NCI-H1436 treated with DMSO at 0.1 percent for 48 hours (cell line): ENCODE measurements at places on chromosomes 16 and 17.

DNA sequence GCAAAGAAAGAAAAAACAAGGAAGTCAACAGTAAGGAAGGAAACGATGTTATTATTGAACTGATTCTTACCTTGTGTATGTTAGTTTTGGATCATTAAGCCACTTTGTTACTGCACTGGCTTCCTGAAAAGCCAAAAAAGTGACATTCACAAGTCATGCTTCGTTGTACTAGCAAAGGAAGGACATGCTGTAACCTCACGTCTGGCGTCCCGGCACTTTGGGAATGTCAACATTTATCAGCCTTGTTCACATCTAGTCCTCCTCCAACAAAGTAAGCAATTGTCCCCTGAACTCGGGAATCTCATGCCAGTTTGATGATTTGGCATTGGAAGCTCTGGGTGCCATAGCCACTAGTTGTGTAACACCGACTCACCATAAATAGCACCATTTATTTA is 731 bp upstream of the MKS1 start:
- DNase-seq = no peak

GRCh38 chr16:88816736-88817535 is 5.2 kb upstream of the APRT start:
- DNase-seq = no peak

DNA sequence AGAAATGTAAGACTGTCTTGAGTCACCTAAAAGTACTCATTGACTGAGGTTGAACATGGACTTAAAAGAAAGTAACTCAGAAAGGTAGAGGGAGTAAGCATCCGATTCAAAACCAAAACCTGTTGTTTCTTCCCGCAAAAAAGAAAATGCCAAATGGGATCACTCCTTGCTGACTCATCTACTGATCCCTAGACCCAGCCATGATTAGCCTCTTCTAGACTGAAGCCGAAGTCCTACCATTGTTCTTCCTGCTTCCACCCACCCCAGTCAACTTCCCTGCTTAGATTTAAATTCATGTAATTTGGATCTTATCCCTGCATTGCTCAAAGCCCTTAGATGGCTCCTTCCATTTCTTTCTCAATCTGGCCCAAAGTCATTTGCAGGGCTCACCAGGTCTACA is 760.5 kb upstream of the SOX9 start:
- no peak for DNase-seq

GRCh38 chr17:64938290-64938689 is 19.0 kb upstream of the LRRC37A3 start:
- no peak for DNase-seq

GRCh38 chr16:76446251-76446650 is 169.1 kb downstream of the CNTNAP4 start:
- DNase-seq = no peak
